Vagina (tissue), 2 donors: ENCODE measurements at places on chromosomes 16 and 17.
A peak's percentile ranks its signal among the peaks of the same experiment; 100 is the strongest.

GRCh38 chr17:71032746-71033273 is 863.5 kb downstream of the KCNJ2 start:
- no peak for DNase-seq

GRCh38 chr17:48549914-48550501 is 5.1 kb upstream of the HOXB2 start:
- DNase-seq, result no peak

GRCh38 chr16:4270091-4270490 is 2.7 kb downstream of the TFAP4 start:
- DNase-seq, result no peak

GRCh38 chr17:8776248-8776647 is 17.9 kb upstream of the SPDYE4 start:
- peak; percentile 3 for DNase-seq

DNA sequence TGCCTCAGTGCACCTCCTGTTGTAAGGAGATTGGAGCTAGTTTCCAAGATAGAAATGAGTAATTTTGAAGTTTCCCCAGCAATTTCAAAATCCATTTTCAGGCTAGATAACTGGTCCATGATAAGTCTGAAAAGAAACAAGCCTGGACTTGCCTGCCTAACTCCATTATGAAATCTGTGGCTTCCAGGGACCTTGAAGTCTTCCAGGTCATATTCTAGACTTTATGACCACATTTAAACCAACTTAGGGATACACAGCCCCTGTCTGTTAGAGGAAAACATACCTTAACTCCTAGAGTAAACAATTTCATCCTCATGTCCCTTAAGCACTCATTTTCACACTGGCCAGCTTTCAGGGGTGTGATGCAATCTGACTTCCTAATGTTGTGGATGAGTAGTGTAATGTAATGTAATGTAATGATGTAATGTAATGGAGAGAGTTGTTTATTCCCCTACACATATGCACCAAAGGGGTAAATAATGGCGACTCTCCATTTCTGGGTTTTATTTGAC is 96.7 kb upstream of the FAM20A start:
- no peak for DNase-seq

GRCh38 chr17:13230350-13231264 is 212.8 kb upstream of the ELAC2 start:
- no peak for DNase-seq

GRCh38 chr16:55815320-55815719 is 17.6 kb downstream of the CES1 start:
- no peak for DNase-seq

DNA sequence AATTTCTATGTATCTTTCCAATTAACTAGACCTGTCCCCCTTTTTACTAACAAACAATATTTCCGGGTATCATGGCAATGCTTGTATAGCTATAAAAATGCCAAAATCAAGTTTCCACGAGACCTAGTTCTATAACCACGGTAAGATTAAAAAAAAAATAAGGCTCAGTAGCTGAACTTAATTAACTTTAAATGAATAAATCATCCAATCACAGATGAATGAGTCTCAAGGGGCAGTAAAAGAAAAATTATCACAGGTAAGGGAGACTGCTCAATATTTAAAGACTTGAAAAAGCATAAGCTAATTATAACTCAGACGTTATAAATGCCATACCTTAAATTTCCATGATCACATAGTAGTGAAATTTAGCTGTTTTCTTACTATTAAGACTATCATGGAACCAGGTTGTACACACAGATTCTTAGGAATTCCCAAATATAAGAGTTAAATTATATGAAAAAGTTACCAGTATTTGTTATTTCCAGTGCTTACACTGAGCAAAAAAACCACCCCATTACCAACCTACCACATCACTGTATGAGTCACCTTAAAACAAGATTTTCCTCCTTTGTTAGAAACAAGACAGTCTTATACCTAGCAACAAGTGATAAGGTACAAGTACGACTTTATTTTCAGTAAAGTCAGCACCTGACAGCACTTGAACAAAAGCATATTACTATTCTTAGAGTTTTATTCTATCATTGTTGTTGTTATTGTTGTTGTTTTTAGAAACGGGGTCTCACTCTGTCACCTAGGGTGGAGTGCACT is 20.6 kb downstream of the SSH2 start:
- DNase-seq, result no peak

DNA sequence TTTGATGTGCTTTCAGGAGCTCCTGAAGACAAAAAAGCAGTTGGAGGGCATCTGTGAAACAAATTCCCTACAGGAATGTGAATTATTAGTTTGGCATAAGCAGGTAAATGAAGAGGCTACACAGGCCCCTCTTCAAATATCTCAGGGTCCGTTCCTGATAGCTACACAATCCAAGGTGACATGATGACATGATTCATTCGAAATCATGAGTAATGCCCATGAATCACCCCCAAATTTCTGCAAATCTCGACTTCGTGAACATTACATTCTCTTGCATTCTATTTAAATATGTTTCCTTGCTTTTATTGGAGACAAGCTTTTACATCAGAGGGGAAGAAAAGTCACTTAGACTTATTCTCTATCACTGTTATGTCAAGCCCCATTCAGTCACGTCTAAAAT is 22.3 kb downstream of the GAN start:
- no peak for DNase-seq

GRCh38 chr17:73553311-73553710 is 90.9 kb downstream of the SDK2 start:
- no peak for DNase-seq

DNA sequence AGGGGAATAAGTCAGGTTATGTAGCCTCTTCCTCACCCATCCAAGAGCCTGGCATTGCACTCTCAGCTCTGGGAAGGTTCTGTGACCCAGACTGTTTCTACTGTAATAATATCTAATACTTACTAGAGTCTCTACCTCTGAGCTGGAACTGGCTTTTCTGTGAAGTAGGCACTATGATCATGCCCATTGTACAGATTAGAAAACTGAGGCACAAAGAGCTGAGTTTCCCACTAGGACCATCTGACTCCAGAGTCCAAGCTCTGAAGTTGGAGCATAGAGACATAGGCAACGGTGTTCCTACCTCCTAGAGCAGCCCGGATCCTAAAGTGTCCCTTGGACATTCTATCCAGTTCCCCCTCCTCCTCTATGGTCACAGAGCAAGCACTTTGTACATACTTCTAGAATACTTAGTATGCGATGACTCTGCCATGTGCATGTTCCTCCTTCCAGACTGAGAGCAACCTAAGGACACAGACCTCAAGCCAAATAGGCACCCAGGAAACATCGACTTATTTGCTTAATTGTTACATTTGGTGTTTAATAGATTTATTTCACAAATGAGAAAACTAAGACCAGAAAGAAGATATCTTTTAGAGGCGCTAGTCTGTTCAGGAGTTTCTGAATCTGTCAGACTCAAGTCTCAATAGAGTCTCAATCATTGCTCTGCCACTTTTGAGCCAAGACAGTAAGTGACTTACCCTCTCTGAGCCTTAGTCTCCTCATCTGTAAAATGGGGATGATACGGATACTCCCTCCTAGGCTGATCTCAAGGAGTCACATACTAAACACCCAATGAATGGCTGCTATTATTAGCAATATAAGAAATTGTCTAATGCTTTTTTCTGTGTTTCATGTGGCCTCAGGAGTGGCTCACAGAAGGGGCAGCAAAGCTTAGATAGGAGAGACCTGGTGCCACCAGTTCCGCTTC is 3.6 kb downstream of the CLEC19A start:
- no peak for DNase-seq

DNA sequence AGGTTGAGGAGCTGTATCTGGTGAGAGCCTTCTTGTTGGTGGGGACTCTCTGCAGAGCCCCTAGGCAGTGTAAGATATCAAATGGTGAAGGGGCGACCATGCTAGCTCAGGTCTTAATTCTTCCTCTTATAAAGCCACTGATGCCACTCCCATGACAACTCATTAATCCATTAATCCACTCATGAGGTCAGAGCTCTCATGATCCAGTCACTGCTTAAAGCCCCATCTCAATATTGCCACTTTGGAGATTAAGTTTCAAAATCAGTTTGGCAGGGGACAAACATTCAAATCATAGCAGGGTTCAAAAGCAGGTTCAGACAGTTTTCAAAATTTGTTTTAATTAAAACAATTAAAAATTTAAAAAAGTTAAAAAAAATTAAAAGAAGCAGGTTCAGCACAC is 13.1 kb upstream of the SPECC1 start:
- DNase-seq, result no peak

GRCh38 chr17:82014432-82014831 is 8.2 kb downstream of the CENPX start:
- DNase-seq, result no peak

DNA sequence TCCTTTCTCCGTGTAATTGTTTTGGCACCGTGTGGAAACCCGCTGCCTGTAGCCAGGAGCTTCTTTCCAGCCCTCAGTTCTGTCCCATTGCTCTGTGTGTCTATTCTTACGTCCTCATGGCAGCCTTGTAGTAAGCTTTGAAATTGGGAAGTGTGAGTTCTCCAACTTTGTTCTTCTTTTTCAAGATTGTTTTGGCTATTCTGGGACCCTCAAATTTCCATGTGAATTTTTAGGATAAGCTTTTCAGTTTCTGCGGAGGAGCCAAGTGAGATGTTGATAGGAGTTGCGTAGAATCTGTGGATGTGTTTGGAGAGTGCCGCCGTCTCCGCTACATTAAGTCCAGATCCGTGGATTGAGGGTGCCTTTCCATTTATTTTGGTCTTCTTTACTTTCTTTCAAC is 15.2 kb downstream of the CHMP6 start:
- DNase-seq, result no peak

GRCh38 chr16:15732416-15732815 is 82.4 kb downstream of the NDE1 start:
- DNase-seq, result no peak

DNA sequence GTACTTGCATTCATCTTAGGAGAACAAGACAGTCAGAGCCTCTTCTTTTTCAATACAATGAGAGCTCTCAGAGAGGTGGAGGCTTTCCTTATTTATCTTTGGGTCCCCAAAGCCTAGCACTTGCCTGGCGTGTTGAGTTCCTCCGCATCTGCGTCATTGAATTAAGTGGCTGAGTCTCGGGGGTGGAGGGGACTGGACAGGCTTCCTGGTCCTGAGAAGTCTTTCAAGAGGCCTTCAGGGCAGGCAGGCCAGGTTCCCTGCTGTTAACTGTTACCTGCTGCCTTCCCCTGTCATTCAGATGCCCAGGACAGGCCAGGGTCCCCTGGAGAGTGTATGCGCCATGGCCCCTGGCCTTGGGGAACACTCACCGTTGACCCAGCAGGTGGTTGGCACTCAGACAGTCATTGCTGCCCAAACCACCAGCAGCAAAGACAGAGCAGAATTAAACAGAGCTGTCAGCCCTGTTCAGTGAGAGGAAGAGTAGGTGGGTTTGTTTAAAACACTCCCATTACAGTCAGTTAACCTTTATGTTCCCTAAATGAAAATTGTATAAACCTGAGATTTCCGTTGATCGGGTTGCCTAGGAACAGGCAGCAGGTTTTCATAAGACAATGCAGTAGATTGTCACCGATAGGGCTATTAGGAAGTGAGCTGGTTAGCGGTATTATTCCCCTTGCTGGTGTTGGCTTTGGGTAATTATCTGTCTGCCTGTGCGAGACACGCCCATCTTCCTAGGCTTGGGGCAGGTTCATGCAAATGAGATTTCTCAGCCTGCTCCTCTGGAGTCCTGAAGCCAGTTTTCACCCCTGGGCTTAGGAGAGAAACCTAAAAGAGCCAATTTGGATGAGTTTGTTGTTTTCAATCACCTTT is 132.7 kb downstream of the CCDC182 start:
- no peak for DNase-seq
